Umbilical cord (tissue), 2 donors: ENCODE measurements at places on chromosomes 4 and X. TPM values are rescaled to one million over a fixed set of nuclear protein-coding genes. Genes with fewer than 3 reads are reported as not detected.

DNA sequence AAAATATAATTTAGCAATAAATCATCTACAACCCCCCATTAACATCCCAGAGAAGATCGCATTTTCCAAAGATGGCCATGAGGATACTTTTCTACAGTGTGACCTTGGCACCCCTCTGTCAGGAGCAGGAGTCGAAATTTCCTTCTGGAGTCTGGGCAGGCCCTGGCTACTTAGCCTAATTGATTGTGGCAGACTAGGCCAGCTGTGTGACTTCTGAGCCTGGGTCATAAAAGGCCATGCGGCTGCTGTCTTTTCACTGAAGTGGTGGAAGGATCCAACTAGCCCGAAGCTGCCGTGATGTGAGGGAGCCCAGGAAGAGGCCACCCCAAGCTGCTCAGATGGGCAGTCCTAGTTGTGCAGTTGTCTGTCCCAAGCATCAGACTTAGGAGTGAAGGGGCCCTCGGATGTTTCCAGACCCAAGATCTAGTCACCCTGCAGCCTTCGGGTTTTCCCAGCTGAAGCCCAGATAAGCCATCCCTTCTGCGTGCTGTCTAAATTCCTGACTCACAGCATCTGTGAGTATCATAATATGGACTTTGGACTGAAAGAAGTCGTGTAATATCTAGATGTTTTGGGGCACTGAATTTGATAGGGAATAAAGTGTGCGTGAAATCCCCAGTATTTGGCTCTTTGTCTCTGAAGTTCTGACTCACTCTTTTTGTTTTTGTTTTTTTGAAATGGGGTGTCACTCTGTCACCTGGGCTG, 21.0 kb downstream of the PDK3 start:
- DNase-seq, result no peak

- no peak for DNase-seq
Observed at GRCh38 chrX:123590842-123591486, 141.9 kb downstream of the THOC2 start.

GRCh38 chr4:13355111-13355880, 128.8 kb downstream of the RAB28 start:
- DNase-seq, result peak; percentile 70

GRCh38 chr4:6379767-6380745, 92.4 kb downstream of the PPP2R2C start:
- no peak for DNase-seq

DNA sequence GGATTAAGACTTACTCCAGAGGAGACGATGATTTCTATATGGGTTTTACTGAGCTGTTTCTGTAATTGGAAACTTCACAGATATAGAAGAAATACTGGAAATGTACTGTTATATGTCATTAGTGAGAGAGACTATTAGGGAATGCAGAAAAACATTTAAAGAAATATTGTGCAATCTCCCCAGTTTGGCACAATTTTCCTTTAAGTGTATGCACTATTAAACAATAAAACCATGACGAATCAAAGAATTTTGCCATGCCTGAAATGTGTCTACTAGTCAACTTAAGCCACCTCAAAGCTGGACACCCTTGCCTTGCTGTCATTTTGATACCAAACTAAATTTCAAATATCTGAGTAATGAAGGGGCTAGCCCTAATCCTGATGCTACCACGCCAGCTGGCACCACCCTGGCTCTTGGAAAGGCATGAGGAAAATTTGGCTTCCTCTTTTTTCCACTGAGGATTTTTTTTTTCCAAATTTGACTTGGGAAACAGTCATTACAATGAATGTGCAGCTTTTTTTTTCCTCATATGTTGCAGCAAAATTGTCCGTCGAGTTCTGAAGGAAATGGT, 36.1 kb downstream of the MTTP start:
- DNase-seq, result no peak

GRCh38 chr4:184263910-184264732, 46.4 kb upstream of the ENPP6 start:
- DNase-seq, result peak; percentile 96

GRCh38 chrX:39577985-39578869, 519.5 kb downstream of the BCOR start:
- peak; percentile 23 for DNase-seq

DNA sequence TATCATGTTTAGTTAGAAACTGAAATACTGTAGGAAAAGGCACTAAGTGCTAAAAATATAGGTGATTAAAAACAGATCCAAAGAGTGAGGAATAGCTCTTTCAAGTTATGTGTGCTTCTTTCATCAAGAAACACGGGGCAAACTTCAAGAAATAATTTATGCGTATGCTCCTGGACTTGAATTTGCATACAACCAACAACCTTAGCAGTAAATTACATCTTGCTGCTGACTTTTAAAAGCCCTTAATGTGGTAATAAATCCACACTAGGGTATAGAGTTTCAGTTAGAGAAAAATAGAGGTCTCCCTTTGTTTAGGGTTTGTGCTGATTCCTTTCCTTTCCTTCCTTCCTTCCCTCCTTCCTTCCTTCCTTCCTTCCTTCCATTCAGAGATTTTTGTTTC, 94.5 kb upstream of the GC start:
- no peak for DNase-seq

Gene SPANXC
- total RNA-seq, result not detected

Gene CHST7
- 8.4 TPM for total RNA-seq

Gene DMRTC1
- not detected for total RNA-seq
